Colonic mucosa (tissue), 4 donors: ENCODE measurements at places on chromosomes 2 and 18. TPM values are rescaled to one million over a fixed set of nuclear protein-coding genes. Genes with fewer than 3 reads are reported as not detected.

- H3K36me3 ChIP-seq: no peaks in the 10 kb centered on the region
- no peaks in the 10 kb centered on the region for H3K27me3 ChIP-seq
- H3K4me3 ChIP-seq: no peak overlapping the region
- no peaks in the 10 kb centered on the region for H3K4me1 ChIP-seq
- no peak for DNase-seq
Observed at GRCh38 chr2:127185093-127185492, 35.0 kb downstream of the CYP27C1 start.

GRCh38 chr18:59699061-59699460 is 1.8 kb upstream of the CCBE1 start:
- no peaks in the 10 kb centered on the region for H3K4me1 ChIP-seq
- no peak for DNase-seq

DNA sequence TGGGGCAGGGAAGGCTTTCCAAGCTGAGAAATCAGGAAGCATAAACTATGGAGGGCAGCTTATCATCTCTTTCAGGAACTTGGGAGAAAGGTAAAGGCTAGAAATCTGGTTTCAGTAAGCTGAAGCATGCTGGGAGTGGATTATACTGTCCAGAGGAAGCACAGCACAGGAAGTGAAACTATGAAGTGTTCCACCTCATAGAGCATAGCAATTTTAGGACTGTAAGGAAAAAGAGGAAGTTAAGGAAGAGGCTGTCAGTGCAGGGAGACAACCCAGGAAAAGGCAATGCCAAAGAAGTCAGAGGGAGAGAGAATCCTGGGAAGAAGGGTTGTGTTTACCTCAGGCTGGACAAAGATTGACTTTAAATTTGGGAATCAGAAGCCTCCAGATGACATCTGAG is 51.9 kb downstream of the EFEMP1 start:
- H3K36me3 ChIP-seq: no peaks in the 10 kb centered on the region
- no peak overlapping the region for H3K4me3 ChIP-seq
- H3K27ac ChIP-seq: no peak overlapping the region
- no peak for DNase-seq
- no peaks in the 10 kb centered on the region for H3K4me1 ChIP-seq

ANKRD30BL gene
- total RNA-seq: not detected

DNA sequence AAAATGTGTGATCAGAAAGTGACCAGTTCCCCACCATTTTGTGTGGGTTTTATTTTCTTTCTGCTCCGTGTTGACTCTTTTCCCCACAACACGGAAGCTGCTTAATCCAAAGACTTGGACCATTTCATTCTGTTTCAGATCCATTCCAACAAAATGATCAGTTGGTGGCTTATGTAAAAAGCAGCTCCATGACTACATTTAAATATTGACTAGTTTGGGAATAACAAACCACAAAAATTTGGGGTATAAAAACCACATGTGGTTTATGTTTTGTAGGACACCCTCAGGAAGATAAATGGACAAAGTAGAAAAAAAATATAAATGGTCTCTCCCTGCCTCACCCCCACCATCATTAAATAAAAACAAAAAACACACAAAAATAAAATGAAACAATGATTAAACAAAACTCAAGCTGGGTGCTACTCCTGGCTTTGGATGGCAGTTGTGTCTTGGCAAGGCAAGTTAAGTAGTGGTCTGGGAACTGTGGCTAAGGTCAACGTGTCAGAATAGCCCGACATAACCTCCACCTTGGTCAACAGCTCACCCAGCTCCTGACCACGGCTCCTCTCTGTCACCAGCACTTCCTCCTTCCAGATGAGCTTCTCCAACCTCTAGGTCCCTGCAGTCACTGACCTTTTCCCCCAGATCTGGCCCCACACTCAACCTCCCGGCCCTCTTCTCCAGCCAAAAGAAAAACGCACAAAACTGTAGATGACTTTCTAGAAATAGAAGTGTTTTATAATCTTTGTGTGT is 12.8 kb upstream of the WIPF1 start:
- no peak overlapping the region for H3K4me3 ChIP-seq
- no peaks in the 10 kb centered on the region for H3K36me3 ChIP-seq
- H3K27ac ChIP-seq: no peak overlapping the region
- no peaks in the 10 kb centered on the region for H3K27me3 ChIP-seq

CDK15 gene
- 0.72 TPM for total RNA-seq

- H3K4me3 ChIP-seq: no peak overlapping the region
- H3K27ac ChIP-seq: no peak overlapping the region
- H3K36me3 ChIP-seq: peaks cover 22% of the 10 kb centered on the region
- H3K4me1 ChIP-seq: no peaks in the 10 kb centered on the region
Observed at GRCh38 chr2:47819834-47820233, 36.9 kb downstream of the MSH6 start.
